ENCODE measurements at places on chromosomes 13 and 19.
A peak's percentile ranks its signal among the peaks of the same experiment; 100 is the strongest.

DNA sequence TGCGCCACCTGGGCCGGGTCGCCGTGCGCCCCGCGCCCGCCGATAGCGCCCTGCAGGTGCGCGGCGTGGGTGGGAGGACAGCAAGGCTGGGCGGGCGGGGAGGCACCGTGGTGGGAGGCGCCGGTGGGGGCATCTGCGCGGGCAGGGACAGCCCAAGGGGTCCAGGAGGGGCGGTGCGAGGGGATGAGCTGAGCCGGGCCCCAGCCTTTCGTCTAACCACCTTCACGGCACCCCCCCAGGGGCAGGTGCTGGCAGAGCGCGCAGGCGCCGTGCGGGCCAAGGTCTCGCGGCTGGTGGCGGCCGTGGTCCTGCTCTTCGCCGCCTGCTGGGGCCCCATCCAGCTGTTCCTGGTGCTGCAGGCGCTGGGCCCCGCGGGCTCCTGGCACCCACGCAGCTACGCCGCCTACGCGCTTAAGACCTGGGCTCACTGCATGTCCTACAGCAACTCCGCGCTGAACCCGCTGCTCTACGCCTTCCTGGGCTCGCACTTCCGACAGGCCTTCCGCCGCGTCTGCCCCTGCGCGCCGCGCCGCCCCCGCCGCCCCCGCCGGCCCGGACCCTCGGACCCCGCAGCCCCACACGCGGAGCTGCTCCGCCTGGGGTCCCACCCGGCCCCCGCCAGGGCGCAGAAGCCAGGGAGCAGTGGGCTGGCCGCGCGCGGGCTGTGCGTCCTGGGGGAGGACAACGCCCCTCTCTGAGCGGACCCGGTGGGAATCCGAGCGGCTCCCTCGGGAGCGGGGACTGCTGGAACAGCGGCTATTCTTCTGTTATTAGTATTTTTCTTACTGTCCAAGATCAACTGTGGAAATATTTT lies 3.1 kb downstream of the KISS1R start:
- no peak for DNase-seq

DNA sequence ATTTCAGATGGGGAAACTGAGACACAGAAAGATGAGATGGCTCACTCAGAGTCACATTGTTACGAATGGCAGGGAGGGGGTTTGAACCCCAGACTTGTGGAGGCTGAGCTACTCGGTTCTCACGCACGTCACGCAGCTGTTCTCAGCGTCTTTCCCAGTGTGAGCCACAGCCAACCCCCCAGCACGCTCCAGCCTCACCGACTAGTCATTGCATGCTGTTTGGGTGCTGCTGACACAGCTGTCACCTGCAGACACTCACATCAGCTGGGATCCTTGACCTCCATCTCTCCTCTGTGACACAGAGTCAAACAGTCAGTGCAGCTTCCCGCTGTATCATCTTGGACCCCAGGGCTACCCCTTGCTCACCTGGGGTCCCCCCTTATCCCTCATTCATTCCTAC lies 2.4 kb upstream of the NCAN start:
- DNase-seq, result no peak

DNA sequence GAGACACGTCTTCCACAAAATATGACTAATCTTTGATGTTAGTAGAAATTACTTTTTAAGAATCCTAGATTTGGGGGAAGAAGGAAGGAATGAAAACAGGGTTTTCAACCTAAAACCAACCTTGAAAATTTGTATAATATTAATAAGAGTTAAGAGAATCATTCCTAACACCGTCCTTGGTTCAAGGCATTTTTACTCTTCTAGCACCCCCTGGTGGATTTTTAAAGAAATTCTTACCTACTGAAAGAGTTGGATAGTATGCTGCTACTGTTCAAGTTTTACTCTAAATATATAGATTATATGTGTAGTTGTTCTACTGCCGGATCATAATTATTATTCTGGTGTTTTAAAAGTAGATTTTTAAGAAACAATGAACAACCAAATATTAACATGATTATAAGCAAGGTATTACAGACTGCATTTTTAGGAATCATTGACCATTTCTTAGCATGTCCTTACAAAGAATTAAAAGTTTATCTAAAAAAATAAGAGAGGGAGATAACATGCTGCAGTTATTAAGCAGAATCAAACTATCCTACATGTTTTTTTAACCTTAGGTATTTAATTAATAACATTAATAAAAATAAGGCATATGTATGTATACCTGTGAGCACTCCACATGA lies 7.4 kb upstream of the SLITRK6 start:
- no peak for DNase-seq

GRCh38 chr13:92029641-92030040 lies 631.2 kb downstream of the GPC5 start:
- DNase-seq, result no peak

DNA sequence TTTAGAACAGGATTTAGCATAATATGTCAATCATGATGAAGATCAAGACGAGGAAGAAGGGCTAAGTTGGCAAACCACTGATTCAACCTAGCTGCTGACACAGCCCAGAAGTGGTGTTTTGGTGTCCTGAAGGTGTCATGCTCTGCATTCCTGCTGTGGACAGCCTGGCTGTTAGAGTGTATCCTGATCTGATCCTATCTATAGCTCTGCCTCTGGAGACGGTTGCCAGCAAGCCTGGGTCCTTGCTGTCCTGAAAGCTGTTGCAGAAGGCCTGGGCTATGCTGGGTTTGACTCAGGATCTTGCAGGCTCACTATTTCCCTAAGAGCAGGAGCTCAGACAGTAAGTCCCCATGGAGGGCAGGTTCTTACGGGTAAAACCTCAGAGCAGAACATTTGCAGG lies 416.4 kb downstream of the TSHZ3 start:
- no peak for DNase-seq

- peak; percentile 75 for DNase-seq
These were observed 13.6 kb downstream of the C19orf25 start for GRCh38 chr19:1465191-1466016.

GRCh38 chr13:80180740-80181355 lies 160.1 kb downstream of the SPRY2 start:
- DNase-seq, result no peak

All from glutamatergic neuron (in vitro differentiated cells).